ENCODE measurements at places on chromosomes 4 and X. TPM values are rescaled to one million over a fixed set of nuclear protein-coding genes. Genes with fewer than 3 reads are reported as not detected.

Gene OTUD6A
- polyA plus RNA-seq: not detected

Gene MAGEA6
- polyA plus RNA-seq: not detected

Gene PABPC4L
- polyA plus RNA-seq: 7.2 TPM

Gene GPR78
- 1.3 TPM for polyA plus RNA-seq

Gene PLP1
- polyA plus RNA-seq: 54.6 TPM

Gene KIF4A
- polyA plus RNA-seq: 5.5 TPM

Gene XAGE1A
- not detected for polyA plus RNA-seq

Gene ADAMTS3
- 2.0 TPM for polyA plus RNA-seq

Gene CT45A10
- polyA plus RNA-seq: not detected

Gene UGT2A1
- polyA plus RNA-seq: 0.09 TPM

Gene IL3RA
- 18.7 TPM for polyA plus RNA-seq

Gene C4orf50
- 0.01 TPM for polyA plus RNA-seq

Gene AP1S2
- 38.9 TPM for polyA plus RNA-seq

All from forelimb muscle (tissue), 1 donor.